ENCODE measurements at places on chromosomes 3 and 15. TPM values are rescaled to one million over a fixed set of nuclear protein-coding genes. Genes with fewer than 3 reads are reported as not detected.

The CHRM5 gene
- total RNA-seq: not detected

The LMLN gene
- 11.2 TPM for total RNA-seq

The PRSS50 gene
- total RNA-seq: 1.6 TPM

The AADACL2 gene
- not detected for total RNA-seq

The PLA2G4D gene
- 0.13 TPM for total RNA-seq

The CD80 gene
- 0.26 TPM for total RNA-seq

The EIF4G1 gene
- 351 TPM for total RNA-seq

The ITIH4 gene
- 37.1 TPM for total RNA-seq

The CYP11A1 gene
- total RNA-seq: 2.4 TPM

The MUC4 gene
- 0.08 TPM for total RNA-seq

The A4GNT gene
- not detected for total RNA-seq

The RTP3 gene
- not detected for total RNA-seq

The SI gene
- total RNA-seq: not detected
